Activated CD8-positive, alpha-beta T cell treated with anti-CD3 and anti-CD28 coated beads, Interleukin-2, amount 10 ng/mL, durations not matched to agents 7 days and 5 days (primary cell): ENCODE measurements at places on chromosomes 16 and 17. TPM values are rescaled to one million over a fixed set of nuclear protein-coding genes. Genes with fewer than 3 reads are reported as not detected.

LGALS9B gene
- 0.47 TPM for total RNA-seq

ZNF688 gene
- 12.5 TPM for total RNA-seq

TUBG2 gene
- 8.1 TPM for total RNA-seq

DNA sequence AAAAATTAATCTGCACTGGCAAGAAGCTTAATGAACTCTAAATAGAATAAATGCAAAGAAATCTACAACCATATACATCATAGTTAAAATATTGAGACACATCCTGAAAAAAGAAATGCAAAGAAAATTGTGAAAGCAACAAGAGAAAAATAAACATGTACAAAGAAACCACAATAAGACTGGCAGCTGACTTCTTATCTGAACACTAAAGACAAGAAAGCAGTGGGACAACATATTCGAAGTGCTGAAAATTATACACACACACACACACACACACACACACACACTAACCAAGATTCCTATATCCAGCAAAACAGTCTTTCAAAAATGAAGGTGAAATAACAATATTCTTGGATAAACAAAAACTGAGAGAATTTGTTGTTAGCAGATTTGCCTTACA is 366.5 kb upstream of the C16orf82 start:
- no peak for DNase-seq

DNA sequence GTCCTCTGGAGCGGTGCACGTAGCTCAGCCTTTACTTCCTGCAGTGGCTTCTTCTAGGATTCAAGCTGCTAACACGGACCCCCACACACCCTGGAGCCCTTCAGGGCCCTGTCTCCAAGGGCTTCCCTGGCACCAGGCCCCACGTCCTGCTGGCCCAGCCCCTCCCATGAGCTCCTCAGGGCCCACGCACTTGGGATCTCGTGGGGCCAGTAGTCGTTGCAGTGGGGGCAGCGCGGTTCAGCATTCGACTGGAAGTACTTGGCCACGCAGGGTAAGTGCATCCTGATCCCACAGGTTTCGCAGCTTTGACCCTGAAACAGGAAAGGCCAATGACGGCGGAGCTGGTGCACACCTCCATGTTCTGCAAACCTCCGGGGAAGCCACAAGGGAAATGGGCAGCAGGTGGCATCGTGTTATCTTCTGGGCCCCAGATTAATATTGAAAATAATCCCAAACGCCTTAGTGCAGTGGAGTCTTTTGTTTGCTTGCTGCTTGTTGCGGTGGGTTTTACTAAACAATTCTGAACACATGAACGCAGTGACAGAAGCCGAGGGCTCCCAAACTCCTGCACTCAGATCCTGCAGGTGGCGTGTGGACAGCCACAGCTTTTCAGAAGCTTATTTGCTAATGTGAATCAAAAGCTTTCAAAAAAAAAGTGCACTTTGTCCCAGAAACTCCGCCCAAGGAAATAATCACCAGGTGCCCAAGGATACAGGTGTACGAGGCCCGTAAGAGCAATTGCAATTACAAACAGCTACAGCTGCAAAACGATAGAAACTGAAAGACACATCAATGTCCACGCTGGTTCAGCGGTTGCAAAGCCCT is 22.4 kb downstream of the KDM8 start:
- DNase-seq, result no peak

DNA sequence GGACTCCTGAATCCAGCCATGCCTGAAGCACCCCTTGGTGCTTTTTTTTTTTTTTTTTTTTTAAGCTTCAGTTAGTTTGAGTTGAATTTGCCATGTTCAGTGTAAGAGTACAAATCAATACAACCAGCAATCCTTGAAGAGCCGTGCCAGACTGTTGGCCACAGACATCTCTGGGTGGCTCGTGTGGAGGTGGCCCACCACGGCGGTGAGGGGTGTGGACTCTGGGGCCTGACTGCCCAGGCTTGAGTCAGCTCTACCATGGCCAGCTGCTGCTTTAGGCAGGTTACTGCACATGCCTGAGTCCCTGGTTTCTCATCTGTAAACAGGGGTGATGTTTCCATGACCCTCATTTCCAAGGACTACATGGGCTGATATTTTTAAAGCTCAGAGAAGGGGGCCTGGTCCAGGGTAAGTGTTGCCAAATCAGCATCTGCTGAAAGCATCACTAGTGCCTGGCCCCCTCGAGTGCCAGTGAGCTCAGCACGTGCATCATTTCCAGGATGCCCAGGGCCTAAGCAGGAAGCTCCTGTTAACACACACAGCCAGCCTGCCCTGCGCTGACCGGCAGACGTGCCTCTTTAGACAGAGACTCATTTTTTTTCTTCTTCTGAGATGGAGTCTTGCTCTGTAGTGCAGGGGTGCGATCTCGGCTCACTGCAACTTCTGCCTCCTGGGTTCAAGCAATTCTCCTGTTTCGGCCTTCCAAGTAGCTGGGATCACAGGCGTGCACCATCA is 90.1 kb downstream of the DNAH17 start:
- no peak for DNase-seq
